Fibroblast of skin of right quadriceps (primary cell): ENCODE measurements at places on chromosomes 7 and 10.

GRCh38 chr10:17847585-17848296 is 38.6 kb downstream of the MRC1 start:
- DNase-seq: no peak

DNA sequence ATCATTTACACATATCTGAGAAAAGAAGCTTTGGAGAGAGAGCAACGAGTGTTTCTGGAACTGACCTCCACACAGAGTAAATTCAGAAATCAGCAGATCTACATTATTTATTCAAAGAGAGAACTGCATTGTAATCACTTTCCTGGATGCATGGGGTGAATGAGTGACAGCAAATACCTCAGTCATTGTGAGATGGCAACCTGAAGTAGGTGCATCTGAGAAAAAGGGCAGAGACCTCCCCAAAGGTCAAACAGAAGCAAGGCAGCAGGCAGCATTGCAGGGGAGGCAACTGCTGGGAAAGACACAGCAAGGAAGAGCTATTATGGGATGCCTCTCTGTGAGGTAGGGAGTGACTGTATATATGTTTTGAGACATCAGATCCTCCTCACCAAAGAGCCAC is 26.5 kb upstream of the SMIM30 start:
- DNase-seq: no peak

- no peak for DNase-seq
These were observed 318.0 kb downstream of the BICC1 start for GRCh38 chr10:58830697-58831096.

- DNase-seq: no peak
These were observed 107.5 kb downstream of the ELMO1 start for GRCh38 chr7:37341033-37341630.
